ENCODE measurements at places on chromosomes 2 and 18.

GRCh38 chr2:178006710-178007109 is 65.9 kb downstream of the PDE11A start:
- DNase-seq: no peak

DNA sequence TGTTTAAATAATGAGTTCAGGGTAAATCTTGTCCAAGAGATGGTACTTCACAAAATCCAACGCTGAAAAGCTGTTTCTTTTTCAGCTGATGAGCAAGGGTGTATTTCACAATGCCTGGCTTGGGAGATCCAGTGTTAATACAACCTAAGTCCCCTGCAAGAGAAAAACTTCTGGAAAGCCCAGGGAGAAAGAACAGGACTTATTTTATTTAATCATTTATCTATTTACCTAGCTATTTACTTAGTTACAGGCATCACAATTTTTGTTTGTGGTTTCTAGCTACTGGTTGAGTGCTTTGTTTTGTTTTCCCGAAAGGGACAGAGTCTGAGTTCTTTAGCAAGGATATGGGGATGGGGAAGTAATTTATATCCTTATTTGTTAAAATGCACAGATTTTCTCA is 598.2 kb upstream of the SYT4 start:
- DNase-seq: no peak

GRCh38 chr2:30368258-30368657 is 78.8 kb upstream of the LCLAT1 start:
- DNase-seq: no peak

GRCh38 chr18:12742453-12742852 is 39.6 kb downstream of the PSMG2 start:
- no peak for DNase-seq

- DNase-seq: peak; percentile 81
These were observed 117.6 kb downstream of the SMAD7 start for GRCh38 chr18:48832938-48833700.

DNA sequence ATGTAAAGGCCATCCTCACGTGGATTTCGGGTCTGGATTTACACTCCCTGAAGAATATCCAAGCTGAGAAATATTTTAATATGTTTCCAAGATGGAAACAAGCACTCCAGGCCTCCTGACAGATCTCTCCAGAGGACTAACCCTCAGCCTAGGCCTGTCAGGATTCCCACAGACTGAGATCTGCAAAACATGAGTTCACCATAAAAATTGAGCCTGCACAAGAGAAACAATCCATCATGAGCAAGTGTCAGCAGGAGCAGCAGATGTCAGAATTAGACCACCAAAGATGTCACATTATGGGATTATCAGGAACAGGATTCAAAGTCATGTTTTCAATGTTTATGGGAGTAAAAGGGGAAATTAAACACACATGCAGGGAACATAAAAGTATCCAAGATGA is 191.3 kb downstream of the TFCP2L1 start:
- no peak for DNase-seq

- DNase-seq: no peak
These were observed 24.7 kb upstream of the COLEC12 start for GRCh38 chr18:525036-525797.

GRCh38 chr2:21067125-21067524 is 23.3 kb upstream of the APOB start:
- DNase-seq: no peak

DNA sequence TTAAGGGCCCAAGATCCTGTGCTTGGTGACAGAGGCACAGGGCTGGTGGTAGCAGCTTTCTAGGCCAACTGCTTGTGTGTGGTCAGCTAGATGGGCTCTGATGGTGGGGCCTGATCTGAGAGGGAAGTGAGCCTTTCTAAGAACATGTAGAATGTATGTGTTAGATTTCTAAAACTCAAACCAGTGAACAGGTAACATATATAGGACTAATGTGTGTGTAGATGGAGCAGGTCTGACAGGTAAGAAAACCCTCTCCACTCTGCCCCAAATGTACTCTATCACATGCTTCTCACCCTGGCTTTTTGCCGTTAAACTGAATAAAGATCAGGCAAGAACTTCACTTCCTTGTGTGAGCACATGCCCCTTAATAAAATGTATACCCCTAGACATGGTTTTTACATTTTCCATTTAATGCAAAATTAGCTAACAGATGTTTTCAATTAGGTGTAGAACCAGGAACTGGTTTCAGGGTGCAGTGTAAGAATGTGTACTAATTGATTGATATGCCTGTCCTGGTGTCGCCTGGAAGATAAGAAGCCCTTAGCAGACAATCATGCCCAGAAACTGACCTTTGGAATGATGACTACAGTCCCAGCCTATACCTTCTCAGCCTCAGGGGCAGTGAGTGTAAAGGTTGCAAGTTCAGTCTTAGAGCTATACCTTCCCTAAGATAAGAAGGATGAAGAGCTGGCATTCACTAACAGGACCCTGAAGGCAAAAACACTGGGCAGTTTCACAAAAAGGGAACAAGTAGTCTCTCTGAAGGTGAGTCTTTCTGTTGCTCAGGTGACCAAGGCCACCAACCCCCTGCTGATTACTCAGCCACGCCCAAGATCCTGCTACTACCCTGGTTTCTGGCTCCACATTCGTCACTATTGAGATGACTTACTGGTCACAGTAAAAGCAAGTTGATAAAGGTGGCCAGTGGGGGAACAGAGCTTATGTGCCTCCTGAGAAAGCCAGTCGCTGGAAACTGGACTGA is 71.2 kb downstream of the SPATS2L start:
- DNase-seq: no peak

DNA sequence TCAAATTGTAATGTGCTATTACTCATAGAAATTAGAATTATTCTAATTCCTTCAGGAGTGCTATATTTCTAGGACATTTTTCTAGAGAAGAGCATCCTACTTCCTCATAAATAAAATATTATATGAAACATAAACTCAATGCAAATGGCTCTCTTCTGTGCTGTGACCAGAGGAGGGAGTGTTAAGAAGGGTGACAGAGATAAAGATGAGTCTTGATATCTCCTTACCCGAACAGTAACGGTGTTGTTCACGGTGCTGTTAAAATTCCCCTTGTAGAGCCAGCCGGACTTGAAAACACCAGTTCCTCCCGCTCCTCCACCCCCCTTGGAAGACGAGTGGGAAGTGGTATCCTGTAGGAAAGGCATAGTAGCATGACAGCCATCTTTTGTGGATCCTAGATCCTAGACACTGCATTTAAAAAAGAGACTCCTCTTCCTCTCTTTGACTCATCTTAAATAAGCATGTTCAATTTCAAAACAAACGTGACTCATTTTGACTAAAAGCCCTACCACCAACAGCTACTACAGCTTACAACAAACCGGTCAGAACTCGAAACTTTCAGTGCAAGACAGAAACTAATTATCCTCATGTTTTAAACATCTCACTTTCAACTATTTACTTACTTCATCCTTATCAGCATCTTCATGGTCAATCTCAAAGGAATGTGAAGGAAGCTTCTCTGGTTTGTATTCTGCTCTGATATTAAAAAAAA is 156.3 kb downstream of the DOCK10 start:
- DNase-seq: peak; percentile 74

DNA sequence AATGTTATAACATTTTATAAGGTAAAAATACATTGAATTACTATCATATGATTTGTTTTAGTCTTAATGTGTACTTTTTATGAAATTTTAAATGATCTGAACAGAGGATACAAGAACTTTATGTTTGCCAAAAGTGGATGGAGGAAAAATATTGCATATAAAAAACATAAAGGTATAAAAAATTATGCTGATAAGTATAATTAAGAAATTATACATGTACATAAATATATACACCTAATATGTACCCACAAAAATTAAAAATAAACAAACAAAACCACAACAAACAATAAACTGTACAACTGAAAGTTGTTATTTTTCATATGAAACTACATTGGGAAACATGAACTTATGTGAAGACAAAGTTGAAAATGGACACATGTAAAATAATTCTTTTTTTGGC is 38.2 kb upstream of the CALCRL start:
- no peak for DNase-seq

DNA sequence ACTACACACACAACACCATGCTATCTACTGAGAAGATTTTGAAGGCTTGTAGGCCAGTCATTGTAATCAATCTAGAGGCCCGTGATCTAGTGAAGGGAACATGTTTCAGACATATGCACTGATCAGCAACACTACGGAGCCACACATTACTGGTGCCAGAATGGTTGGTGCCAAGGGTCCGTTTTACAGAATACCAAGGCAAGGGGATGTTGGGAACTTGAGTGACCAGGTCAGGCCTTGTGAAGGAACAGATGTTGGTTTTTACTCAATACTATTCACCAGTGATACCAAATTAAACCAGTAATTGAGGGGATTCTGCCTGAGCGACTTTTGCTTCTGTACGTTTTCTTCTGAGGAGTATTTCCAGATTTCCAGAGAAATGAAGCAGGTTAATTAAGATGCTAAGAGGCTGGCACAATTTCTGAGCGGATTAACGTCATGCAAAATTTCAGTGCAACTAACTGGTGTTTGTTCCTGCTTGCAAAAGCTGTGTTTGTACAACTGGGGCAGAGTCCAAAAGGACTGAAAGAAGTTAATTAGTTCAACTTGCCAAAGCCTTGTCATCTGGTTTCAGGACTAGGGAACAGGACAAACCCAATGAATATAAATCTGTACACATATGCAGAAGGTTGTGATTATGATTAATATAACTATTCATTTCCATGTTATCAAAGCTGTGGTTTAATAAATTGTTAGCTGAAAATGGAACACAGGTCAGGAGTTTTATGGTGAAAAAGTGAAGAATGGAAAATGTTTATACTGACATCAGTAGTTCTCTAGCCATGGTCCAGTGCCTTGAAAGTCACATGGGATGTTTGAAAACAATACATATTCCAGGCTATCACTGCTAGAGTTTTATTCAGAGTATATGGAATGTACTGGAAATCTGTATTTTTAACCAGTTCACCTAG is 432.1 kb upstream of the DCC start:
- no peak for DNase-seq

DNA sequence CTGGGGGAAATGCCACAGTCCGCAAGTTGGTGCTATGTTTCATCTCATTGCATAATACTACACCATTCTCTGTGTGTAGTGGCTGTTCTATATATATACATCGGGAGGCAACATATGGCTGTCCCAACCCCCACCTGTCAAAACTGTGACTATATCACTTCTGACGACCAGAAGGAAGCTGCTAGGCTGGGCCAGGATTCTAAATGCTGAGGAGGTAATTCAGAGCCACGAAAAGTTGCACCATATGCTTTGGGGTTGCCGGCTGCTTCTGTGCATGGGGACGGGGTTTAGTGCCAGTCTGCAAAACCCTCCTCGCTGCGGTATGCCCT is 117.3 kb downstream of the MSH2 start:
- peak; percentile 31 for DNase-seq
